ENCODE measurements at places on chromosomes 13 and 19.

GRCh38 chr19:3359919-3360420, 6.4 kb upstream of the NFIC start:
- peak; percentile 70 for DNase-seq

DNA sequence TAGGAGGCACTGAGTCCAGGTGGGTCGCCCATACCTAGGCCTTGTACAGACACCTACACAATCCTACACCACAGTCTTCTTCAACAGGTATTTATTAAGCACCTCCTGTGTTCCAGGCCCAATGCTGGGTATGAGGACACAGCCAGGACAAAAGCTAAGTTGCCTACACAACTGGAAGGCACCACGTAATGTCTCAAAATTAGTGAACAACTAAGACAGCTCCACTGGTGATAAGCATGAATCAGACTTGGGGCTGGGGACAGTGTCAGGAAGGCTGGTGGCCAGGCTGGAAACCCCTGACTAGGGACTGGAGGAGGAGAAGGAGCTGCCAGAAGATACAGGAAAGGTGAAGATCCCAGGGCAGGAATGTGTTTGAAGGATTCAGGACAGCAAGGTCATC, 2.4 kb downstream of the SMIM24 start:
- DNase-seq = no peak

DNA sequence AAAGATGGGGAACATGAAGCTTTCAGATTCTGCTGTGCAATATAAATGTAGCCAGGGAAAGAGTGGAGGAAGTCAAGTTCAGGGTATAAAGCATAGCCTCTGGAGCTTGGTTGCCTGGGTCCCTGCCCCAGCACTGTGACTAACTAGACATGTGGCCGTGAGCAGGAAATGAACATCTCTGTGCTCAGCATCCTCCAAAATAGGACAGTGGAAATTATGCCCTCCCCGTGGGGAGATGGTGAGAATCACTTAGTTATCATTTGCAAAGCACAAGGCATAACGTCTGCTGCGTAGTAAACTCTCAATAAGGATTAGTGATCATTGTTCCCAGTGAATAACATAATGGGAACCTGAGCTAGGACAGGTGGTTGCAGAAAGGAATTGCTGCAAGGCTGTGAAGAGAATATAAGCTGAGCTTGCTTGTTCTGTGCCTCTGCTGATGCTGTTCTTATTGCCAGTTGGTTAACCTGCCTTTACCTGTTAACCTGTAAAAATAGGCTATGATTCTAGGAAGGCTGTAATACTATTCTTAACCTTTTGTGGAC, 441.0 kb downstream of the COG6 start:
- no peak for DNase-seq

GRCh38 chr13:94568443-94568842, 27.5 kb downstream of the TGDS start:
- DNase-seq = no peak

- DNase-seq = no peak
These were observed 17.9 kb downstream of the DEDD2 start for GRCh38 chr19:42199440-42200115.

GRCh38 chr19:36099166-36099785, 11.7 kb upstream of the OVOL3 start:
- no peak for DNase-seq

- DNase-seq = no peak
These were observed 351.0 kb downstream of the NALCN start for GRCh38 chr13:101065329-101065728.

- DNase-seq = no peak
These were observed 113.1 kb downstream of the FOXO1 start for GRCh38 chr13:40553356-40553755.

DNA sequence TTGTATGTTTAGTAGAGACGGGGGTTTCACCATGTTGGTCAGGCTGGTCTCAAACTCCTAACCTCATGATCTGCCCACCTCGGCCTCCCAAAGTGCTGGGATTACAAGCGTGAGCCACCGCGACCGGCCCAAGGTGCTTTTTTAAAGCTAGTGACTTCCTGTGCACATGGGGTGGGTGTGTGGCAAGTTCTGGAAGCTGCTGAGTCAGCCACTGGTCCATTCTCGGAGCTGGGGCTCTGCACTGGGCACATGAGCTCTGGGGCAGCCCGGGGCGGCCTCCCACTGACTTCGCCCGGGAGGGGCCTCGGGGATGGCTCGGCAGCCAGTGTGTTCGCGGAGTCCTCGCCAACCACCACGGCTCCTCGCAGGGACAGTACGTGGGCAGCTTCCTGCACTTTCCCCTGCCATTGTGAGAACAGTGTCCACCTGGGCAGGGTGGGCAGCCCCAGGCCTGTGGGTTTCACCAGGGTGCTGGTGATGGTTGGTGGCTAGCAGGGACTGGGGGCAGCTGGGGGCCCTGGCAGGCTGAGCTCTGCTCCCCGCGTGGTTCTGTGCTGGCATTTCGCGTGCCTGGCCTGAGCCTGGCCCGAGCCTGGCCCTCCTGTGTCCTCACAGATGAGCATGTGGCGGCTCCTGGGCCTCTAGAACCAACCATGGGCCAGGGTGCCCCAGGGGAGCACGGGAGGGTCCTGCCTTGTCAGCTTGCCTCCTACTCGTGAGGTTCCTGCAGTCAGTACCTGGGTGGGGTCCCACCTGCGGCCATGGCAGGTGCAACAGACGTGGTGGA, 12.2 kb downstream of the CBARP start:
- no peak for DNase-seq

GRCh38 chr13:40438022-40438680, 228.3 kb downstream of the FOXO1 start:
- DNase-seq = no peak

GRCh38 chr19:3420909-3421619, 54.7 kb downstream of the NFIC start:
- no peak for DNase-seq

DNA sequence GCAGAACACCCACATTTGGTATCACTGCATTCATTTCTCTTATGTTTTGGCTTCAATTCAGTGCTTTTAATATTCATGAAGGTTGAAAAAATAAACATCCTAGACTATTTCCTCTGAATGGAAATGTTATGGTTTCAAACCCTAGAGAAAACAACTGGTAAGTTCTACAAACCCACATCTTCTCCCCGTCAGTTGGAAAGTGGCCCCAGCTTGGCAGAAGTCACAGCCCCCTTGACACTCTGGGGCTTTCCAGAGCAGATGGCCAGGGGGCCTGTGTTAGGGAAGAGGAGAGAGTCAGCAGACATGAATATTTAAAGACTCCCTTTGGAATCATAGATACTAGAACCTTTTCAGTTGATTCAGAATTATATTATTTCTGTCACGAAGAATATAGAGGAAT, 123.9 kb downstream of the SHISA2 start:
- no peak for DNase-seq

Data from HuH-7.5 (cell line).